CD4-positive, alpha-beta T cell treated with Interleukin-2 at 100 ng/mL for 4 hours (primary cell): ENCODE measurements at places on chromosomes 4 and X.
A peak's percentile ranks its signal among the peaks of the same experiment; 100 is the strongest.

DNA sequence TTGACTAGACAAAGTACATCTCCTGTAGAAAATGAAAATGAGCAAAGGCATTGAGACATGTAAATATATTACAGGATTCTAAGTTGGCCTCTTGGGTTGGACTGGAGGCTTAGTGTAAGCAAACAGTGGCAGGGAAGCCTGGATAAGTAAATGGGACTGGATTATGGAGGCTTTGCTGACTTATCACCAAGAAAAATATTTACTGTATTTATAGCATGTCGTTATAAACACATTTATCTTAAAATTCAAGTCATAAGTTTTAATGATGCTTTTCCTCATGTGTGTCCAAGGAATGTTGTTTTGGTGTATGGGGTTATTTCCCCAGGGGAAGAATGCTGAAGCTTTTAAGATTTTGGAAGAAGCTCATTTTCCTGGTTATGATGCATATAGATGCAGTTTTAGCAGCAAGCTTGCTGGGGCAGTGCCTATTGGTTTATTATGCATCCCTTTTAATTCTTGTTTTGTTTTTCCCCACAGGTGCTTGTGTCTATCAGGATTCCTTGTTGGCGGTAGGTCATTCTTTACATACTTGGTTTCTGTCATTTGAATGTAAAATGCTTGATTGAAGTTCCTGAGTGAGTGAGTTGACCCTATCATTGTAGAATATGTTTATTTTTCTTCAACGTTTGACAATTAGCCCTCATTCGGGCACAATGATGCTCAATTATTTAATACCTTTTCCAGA is 8.5 kb downstream of the FRAS1 start:
- DNase-seq: no peak

GRCh38 chr4:24668956-24669355 is 84.6 kb upstream of the DHX15 start:
- no peak for DNase-seq

GRCh38 chr4:177246641-177247584 is 62.8 kb upstream of the NEIL3 start:
- no peak for DNase-seq

DNA sequence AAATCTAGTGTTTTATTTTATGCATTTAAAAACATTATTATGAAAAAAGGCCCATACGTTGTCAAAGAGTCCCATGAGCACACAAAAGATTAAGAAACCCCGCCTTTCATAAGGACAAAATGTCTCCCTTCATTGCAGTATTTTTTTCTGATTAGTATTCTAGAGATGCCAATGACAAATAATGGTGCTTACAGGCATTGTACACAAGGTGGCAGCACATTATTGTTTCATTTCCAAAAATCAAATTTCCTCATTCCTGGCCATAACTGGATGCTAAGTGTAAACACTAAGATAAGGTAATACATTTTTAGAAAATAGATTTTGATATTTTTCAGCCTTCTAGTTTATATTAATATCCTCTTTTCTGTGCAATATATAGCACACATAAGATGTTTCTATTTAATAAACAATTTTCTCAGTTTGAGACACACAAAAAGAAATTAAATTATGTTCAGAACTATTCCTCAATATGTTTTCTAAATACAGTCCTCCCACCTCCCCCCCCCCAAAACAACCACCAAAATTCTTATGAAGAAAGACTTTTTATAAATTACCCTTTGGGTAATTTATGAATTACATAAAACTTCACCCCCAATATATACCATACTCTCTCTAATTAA is 47.7 kb downstream of the TIGD2 start:
- peak; percentile 51 for DNase-seq

- no peak for DNase-seq
These were observed 75.0 kb downstream of the FAT4 start for GRCh38 chr4:125389713-125390112.

GRCh38 chr4:127686658-127687057 is 43.5 kb upstream of the SLC25A31 start:
- no peak for DNase-seq

GRCh38 chr4:1597021-1597931 is 86.8 kb downstream of the FAM53A start:
- no peak for DNase-seq

DNA sequence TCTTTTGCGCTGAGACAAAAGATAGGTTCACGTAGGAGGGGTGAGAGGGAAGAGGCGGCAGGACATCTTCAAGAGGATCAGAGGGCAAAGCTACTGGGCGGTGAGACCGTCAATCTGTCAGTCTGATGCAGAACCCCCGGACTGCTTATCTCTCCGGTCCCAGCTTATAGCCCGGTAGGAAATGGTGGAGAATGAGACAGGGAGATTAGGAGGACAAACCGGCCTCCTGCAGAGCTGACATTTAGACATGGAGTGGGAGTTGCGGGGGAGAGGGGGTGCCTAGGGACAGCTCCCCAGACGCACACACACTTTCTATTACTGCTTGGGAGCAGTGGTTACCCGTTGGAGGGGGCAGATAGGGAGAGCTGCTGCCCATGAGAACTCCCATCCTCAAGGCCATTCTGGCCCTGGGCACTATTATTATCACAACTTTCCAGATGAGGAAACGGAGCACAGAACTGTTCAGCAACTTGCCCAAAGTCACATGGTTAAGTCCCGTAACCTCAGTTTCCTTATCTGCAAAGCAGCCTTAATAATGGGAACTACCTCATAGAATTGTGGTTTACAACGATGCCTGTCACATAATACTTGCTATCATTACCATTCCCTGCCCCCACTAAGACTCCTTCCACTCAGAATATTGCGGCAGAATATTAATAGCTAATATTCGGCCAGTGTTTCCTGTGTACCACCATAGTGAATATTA is 1.1 kb upstream of the HDAC6 start:
- DNase-seq: no peak

DNA sequence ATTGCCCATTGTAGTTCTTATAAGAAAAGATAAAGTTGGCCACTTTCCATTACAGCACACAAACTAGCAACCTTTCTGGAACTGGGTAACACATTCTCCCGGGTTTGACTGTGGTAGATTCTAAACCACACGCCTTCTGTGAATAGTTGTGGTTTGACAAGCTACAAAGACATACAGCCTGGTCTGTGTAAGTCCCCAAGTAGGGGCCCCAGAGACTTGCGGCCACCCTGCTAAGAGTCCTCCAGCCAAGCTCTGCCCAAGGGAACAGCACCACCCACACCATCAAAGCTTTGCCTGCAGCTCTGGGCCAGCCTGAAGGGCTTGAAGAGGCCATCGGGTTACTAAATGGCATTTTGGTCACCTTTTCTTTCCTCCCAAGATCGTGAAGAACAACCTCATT is 203.4 kb downstream of the MAML3 start:
- DNase-seq: peak; percentile 2

- no peak for DNase-seq
These were observed 129.6 kb downstream of the DHRSX start for GRCh38 chrX:2371026-2371711.

DNA sequence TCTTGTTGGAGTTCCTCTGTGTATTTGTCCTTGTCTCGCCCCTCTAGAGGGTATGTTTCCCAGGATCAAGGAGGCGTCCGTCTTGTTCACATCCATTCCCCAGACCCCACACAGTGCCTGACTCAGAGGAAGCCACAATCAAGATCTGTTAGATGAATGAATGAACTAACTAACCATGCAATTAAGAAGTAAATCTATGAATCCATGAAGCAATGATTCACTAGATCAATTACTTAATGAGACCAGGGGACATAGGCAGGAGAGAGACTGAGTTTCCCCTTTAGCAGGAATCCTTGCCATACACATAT is 11.9 kb downstream of the BLOC1S4 start:
- no peak for DNase-seq

- DNase-seq: no peak
These were observed 224 bp downstream of the FGFRL1 start for GRCh38 chr4:1011666-1012033.

GRCh38 chr4:152646221-152646620 is 33.6 kb downstream of the TMEM154 start:
- DNase-seq: no peak

DNA sequence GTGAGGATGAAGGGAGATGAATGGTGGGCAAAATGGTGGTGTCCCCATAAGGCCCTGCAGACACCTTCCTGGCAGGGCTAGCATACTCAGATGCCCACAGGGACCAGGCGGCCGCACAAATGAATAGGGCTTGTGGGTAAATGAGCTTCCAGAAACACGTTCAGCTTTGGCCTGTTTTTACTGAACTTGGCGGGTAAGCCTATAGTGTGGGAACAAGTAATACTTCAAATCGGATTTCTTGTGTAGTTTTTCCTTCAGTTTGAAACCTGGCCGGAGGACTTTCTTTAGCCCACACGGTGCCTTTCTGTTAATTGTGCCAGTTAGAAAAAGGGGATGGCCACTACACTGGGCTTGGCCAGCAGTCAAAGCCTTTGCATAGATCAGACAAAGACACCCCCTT is 22.8 kb downstream of the SMS start:
- DNase-seq: no peak

- DNase-seq: no peak
These were observed 5.8 kb downstream of the SRPX start for GRCh38 chrX:38214551-38215531.

GRCh38 chr4:138003248-138003647 is 238.9 kb downstream of the SLC7A11 start:
- DNase-seq: no peak

DNA sequence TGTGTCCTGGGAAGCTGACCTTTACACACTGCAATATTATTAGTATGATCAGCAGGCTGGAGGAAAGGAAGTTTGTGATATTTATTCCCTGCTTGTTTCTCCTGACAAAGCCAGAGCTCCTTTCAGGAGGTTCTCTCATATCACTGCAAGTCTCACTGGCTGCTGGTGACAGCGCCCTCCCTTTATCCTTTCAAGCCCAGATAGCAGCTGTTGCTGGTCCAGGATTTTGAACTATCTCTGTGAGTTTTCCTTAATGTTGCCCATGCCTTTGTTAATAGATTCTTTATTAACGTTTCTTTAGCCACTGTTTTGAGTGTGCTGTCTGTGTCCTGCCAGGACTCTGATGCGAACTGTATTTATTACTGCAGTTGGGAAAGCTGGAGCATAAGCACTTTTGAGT is 518.7 kb downstream of the C4orf33 start:
- DNase-seq: no peak

- no peak for DNase-seq
These were observed 24.9 kb downstream of the PALLD start for GRCh38 chr4:168521721-168522120.

GRCh38 chr4:128452415-128452814 is 164.8 kb upstream of the PGRMC2 start:
- DNase-seq: no peak

- no peak for DNase-seq
These were observed 221.0 kb downstream of the PALLD start for GRCh38 chr4:168717847-168718246.

- DNase-seq: peak; percentile 21
These were observed 442 bp downstream of the NDUFB11 start for GRCh38 chrX:47143894-47144625.

GRCh38 chr4:8317474-8317873 is 47.9 kb downstream of the HTRA3 start:
- no peak for DNase-seq

DNA sequence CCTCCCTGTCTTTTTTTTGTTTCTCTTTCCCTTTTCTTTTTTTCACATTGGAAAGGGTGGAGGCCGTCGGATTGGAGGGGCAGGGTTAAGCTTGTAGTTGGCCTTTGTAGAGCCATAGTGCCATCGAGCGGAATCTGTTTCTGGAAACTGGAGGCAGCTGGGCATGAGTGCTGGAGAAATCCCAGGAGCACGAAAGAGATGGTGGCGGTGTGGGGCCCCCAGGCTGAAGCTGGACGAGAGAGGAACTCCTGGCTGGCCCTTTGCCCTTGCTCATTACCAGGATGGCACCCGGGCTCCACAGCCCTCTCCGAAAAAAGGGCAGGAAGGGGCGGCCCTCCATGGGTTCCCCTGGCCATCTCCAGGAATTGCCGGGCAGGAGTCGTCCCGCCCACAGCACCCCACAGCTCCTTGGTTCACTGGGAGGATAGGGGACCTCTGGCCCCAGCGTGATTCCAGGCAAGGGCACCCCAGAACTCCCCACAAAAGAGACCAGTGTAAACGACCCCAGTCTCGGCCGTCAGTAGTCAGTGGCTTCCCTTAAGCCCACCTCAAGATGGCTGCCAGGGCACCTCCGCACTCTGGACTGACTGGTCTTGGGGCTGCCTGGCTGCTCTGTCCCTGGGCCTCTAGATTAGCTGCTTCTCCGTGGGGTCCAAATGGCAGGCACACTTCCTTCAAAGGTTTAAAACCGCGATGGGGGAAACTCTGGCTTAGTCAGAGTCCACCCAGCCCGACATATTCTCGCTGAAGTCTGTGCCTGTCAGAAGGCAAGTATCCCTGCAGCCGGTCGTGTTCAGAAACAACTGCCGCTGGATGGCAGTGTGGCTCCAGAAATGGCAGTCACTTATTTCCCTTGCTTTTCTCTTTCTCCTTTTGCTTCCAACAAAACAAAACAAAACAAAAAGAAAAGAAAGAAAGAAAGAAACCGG is 74.1 kb downstream of the NBDY start:
- peak; percentile 50 for DNase-seq

DNA sequence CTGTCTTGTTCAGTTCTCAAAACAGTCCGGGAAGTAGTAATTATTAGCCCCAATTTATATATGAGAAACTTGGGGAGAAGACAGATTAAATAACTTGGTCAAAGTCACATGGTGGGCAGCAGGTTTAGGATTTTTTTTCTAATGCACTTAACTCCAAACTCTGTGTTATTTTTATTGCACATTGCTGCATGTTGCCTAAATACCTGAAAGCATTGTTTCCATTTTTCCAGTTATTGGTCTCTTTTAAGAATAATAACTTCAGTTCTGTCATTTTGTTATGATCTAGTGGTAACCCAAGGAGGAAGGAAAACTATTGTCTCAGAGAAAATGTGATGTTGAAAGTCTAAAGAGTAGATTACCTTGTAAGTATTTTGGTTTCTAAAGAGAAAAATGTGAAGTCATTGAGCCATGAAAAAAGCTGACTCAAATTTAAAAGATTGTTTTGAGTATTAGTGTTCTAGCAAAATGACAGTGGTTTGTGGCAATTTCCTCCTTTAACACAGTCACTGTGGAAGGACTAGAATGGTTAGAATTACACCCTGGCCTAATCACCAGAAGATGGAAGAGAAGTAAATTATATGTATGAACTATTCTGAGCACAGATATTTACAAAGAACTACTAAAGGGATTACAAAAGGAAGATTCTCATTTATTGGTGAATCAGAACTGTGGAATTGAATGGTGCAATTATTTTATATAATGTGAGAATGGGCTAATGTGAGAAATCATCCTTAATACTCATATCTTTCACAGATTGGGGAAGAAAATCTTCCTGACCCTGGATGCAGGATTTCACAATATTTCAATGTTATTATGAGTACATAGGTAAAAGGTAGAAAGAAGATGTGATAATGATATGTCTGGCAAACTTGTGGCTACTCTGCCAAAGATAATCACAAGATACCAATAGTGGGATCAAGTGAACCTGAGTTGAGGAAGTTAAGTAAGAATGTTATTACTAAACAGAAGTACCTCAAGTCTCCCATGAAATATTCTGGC is 21.7 kb upstream of the CXCL8 start:
- no peak for DNase-seq

DNA sequence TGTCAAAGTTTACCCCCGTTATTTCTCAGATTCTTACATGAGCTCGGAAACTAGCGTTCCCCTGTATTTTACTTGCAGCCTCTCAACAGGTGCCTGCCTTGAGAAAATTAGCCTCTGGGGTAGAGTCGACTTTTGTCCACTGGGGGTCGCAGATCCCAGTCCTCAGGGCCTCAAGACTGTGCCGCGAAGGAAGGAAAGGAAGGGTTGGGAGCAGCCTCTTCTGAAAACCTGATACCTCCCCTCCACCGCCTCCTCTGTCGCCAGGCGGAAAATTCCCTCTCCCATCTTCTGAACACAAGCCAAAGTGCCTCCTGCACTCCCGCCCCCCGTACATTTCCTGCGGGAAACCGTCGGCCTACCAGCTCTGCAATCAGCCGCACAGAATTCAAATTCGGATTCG is 44.4 kb upstream of the TMSB15B start:
- peak; percentile 53 for DNase-seq
